ENCODE measurements at places on chromosomes 11 and 22.

- DNase-seq: no peak
Measured at GRCh38 chr11:19398772-19399527, 158.2 kb upstream of the E2F8 start.

DNA sequence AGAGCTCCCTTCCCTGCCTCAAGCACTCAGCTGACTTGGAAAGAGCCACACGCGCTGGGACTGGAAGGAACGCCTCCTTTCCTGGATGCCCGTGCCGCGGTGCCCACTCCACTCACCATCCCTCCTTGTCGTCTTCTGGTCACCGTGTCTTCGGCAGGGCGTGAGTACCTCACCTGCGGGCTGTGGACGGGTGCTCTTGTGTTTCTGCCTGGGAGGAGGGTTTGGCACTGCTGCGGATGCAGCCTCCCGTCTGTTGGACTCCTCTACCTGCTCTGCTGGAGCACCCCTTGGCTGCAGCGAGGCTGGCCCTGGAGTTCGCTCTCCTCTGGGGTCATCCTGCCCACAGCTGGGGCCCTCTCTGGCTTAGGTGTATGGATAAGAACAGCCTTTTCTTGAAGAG lies 612.7 kb downstream of the BRD1 start:
- no peak for DNase-seq

GRCh38 chr11:64378335-64378880 lies 19.4 kb downstream of the RPS6KA4 start:
- DNase-seq: no peak

DNA sequence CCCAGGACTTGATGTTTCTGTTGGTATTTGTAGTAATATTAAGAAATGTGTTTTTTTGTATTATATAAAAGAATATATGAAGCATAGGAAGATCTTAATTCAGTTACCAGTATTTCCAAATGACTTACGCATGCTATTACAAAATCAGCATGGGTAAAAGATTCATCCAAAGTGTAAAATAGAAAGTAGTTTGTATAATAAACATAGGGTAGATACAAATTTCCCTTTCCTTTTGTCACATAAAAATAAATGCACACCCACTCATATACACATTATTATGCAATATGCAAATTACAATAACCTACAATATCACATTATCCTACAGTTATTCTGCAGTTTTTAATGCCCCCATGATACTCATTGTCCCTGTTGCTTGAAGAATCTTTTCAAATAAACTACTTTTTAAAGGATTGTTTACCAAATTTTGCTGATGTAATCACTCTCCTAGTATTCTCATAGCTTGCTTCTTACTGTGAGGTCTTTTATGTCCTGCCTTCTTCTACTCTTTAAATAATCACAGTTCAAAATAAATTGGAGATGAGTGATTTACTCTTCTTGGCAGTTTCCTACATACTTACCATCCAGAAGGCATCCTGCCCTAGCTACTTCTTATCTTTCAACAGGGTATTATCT lies 244.0 kb downstream of the CASP12 start:
- no peak for DNase-seq

DNA sequence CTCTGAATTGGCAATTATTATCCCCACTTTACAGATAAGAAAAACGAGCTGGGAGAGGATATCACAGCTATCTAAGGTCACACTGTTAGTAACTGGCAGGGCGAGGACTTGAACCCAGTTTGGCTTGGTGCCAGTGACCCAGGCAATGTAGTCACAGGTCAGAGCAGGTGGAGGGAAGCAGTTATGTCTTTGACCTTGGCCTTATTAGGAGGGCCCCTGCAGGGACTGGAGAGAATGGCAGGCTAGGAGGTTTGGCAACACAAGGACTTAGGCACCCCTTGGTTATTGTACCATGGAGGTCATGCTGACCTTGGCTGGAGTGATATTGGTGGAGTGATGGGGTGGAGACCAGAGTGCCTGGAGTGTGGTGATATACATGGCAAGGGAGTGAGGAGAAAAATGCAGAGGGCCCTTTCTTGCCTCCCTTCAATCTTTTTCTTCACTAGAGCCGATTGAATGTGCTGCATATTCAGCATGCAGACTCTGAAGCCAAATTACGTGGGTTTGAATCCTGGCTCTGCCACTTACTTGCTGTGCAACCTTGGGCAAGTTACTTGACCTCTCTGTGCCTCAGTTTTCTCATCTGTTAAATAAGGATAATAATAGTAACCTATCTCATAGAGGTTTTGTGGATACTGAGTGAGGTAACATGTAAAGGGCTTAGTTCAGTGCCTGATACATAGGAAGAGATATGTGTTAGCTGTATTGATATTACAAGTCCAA lies 92.7 kb upstream of the TBCEL start:
- no peak for DNase-seq

- DNase-seq: no peak
Measured at GRCh38 chr11:65551572-65552387, 6.4 kb downstream of the LTBP3 start.

- no peak for DNase-seq
Measured at GRCh38 chr22:30838111-30838510, 130.5 kb downstream of the MORC2 start.

DNA sequence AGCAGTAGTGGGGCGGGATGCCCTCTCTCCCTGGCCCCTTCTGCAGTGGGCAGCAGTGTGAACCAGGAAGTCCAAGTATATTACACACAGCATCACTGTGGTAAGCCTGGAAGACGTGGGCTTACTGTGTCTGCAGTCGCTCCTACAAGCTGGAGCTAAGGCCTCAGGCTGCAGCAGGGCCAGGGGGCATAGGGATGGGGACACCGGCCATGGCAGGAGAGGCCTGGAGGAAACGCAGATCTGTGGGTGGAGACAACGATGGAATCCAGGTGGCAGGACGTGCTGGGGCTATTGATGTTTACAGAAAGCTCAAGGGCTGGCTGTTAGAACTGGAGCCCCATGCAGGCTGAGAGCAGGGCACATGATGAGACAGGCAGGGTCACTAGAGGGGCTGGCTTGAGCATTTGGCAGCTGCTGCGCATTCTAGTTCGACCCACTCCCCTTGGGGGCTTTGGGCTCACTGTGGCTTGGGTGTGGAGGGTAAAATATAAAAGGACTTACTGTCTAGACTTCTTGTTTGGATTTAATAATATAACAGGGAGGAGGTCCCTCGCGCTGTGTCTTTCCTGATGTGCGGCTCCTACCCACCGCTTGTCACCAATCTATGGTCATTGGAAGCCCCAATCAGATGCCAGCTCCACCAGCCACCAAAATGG lies 539.5 kb downstream of the TBC1D22A start:
- DNase-seq: no peak

- no peak for DNase-seq
Measured at GRCh38 chr22:37086184-37086583, 23.3 kb downstream of the TMPRSS6 start.

GRCh38 chr11:113192121-113192925 lies 122.1 kb upstream of the TTC12 start:
- no peak for DNase-seq

GRCh38 chr22:46058591-46059519 lies 81.9 kb upstream of the WNT7B start:
- no peak for DNase-seq

- DNase-seq: no peak
Measured at GRCh38 chr11:22554221-22554620, 71.4 kb downstream of the FANCF start.

DNA sequence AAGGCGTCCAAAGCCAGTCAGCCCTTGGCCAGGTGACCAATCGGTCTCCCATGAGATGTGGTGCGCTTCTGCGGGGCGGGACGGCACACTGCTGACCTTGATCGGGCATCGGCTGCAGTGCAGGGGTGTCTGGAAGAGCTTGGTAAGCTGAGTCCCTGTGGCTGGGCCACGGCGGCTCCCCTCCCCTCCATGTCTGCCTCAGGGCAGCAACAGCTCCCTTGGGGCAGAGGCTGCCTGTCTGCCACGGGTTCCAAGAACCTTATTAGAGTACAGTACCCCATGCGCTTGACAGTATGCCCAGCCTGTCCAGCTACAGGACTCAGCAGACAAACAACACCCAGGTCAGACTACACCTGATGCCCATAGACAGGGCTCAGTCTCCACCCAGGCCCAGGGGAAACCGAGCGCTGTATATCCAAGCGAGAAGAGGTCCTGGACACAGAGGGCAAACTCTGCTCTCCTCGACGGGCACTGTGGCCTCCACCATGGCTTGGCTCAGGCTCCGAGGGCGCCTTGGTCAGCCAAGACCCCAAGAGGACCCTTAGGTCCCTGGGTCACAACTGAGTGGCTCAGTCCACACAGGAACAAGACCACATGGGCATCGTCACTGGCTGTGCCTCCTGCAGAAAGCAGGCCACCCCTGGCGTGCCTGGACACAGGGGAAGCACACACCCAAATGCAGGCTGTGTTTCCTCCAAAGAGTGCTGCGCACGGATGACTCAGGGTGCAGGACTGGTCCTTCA lies 18.9 kb downstream of the TSPAN32 start:
- no peak for DNase-seq

GRCh38 chr11:115720602-115721245 lies 216.5 kb upstream of the CADM1 start:
- DNase-seq: peak; percentile 6

DNA sequence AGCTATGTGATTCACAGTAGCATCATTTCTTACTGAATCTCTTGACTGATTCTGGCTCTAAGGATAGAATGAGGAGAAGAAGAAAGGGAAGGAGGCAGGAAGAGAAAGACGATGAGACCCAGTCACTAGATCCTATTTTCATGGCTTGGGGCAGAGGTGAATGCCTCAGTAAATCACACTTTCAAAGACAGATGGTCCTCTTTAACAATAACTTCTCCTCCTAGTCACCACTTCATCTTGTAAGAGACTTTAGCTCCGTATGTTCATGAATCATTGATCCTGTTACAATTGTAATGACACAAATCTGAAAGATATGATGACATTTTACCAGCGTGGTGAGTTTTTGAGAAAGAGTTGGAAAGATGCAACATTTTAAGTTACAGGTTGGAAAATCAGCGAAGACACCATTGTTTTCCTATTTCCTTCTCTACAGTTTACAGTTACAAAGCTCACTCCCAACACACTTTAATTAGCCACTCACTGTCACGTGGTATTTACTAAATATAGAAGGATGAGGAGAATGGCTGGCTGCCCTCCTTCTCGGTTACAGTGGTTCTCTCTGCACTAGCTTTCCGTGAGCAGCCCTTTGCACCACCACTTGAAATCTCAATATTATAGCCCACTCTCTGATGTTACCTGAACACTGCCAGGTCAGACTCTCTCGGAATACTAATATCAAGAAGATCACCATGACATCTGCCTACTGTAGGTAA lies 205.8 kb downstream of the CADM1 start:
- no peak for DNase-seq

GRCh38 chr11:74522776-74523175 lies 29.3 kb upstream of the LIPT2 start:
- no peak for DNase-seq

GRCh38 chr22:50049299-50050195 lies 8.6 kb downstream of the TTLL8 start:
- DNase-seq: no peak

Measured in amygdala (tissue), 56 donors.